Tracheal epithelial cell (primary cell): ENCODE measurements at places on chromosomes 7 and 10. TPM values are rescaled to one million over a fixed set of nuclear protein-coding genes. Genes with fewer than 3 reads are reported as not detected.

ZNF736 gene
- 3.2 and 11.6 TPM in 2 replicates for total RNA-seq

OR2A7 gene
- total RNA-seq, result 0.85 and 1.7 TPM in 2 replicates

NXPH1 gene
- total RNA-seq, result not detected in 2 replicates

LIPJ gene
- total RNA-seq, result not detected in 2 replicates

CXCL12 gene
- 0.48 TPM in 1 of 2 replicates, not detected in the other for total RNA-seq

C7orf57 gene
- total RNA-seq, result 0.21 TPM in 1 of 2 replicates, not detected in the other

LIPM gene
- total RNA-seq, result not detected in 2 replicates

ANKRD22 gene
- total RNA-seq, result 9.2 and 10.1 TPM in 2 replicates

MSMB gene
- total RNA-seq, result not detected in 2 replicates

CPEB3 gene
- 0.48 and 1.5 TPM in 2 replicates for total RNA-seq

RARRES2 gene
- 0.21 and 9.2 TPM in 2 replicates for total RNA-seq

SFTPA1 gene
- total RNA-seq, result not detected in 2 replicates

CARD11 gene
- total RNA-seq, result 3.2 and 9.6 TPM in 2 replicates

LEP gene
- total RNA-seq, result 0.21 and 0.24 TPM in 2 replicates

PKD2L1 gene
- not detected in 2 replicates for total RNA-seq

STAG3 gene
- total RNA-seq, result 0.72 and 1.3 TPM in 2 replicates

FXYD4 gene
- total RNA-seq, result not detected in 2 replicates

GDF10 gene
- total RNA-seq, result under 0.01 TPM in 1 of 2 replicates, not detected in the other

OR2A12 gene
- under 0.01 TPM in 1 of 2 replicates, not detected in the other for total RNA-seq

TET1 gene
- total RNA-seq, result 0.21 and 0.24 TPM in 2 replicates
